CD4-positive, alpha-beta T cell treated with Interleukin-6 for 4 hours (primary cell): ENCODE measurements at places on chromosomes 16 and 17.
A peak's percentile ranks its signal among the peaks of the same experiment; 100 is the strongest.

GRCh38 chr17:44767493-44767892, 8.7 kb downstream of the ADAM11 start:
- DNase-seq, result no peak

DNA sequence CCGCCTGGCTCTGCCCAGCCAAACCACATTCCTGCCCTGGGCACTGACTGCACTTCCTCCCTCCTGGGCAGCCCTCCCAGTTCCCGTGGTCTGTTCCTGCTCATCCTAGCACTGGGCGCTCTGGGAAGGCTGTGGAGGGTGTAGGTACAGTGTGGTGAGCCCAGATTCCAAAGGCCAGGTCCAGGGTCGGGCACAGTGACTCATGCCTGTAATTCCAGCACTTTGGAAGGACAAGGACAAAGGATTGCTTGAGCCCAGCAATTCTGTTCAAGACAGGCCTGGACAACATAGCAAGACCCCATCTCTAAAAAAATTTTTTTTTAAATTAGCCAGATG, 30.6 kb downstream of the C16orf74 start:
- no peak for DNase-seq

DNA sequence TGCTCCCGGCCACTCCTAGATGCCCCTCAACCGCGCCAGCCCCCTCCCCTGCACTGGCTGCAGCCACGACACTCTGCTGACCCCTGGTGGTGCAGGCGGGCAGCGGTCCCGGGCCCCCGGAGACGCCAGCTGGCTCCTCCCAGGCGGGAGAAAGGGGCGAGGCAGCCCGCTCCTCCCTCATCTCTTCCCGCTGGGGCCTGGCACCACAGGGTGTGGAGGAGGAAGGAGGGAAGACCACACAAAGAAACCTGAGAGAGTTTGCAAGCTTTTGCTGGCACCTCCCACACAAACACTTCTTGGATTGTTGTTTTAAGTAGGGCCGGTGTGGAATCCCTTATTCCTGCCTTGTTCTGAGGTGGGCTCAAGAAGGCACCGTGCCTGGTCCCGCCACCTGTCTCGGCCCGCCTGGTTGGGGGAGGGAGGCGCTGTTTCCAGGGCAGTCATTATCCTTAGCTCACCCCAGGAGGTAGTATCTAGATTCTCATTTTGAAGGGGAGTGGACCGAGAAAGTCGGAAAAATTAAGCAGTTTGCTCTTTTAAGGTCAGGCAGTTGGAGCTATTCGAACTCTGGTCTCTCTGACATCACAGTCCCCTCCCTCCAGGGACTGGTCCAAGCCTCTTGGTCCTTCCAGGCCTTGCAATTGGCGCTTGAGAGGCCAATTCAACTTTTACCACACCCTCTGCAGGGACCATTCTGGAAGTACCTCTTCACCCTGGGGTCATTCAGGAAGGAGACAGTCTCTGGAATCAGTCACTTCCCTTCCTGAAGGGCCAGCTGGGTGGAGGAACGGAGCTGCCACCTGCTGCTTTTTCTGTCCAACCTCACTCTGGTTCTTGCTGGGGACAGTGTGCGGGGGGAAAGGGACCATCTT, 959 bp upstream of the ANKRD13B start:
- peak; percentile 84 for DNase-seq

- no peak for DNase-seq
Observed at GRCh38 chr17:82929011-82929622, 89.3 kb upstream of the ZNF750 start.
